ENCODE measurements at places on chromosomes 1 and 21.

- DNase-seq, result no peak
Observed at GRCh38 chr21:17427831-17428483, 84.9 kb upstream of the CXADR start.

DNA sequence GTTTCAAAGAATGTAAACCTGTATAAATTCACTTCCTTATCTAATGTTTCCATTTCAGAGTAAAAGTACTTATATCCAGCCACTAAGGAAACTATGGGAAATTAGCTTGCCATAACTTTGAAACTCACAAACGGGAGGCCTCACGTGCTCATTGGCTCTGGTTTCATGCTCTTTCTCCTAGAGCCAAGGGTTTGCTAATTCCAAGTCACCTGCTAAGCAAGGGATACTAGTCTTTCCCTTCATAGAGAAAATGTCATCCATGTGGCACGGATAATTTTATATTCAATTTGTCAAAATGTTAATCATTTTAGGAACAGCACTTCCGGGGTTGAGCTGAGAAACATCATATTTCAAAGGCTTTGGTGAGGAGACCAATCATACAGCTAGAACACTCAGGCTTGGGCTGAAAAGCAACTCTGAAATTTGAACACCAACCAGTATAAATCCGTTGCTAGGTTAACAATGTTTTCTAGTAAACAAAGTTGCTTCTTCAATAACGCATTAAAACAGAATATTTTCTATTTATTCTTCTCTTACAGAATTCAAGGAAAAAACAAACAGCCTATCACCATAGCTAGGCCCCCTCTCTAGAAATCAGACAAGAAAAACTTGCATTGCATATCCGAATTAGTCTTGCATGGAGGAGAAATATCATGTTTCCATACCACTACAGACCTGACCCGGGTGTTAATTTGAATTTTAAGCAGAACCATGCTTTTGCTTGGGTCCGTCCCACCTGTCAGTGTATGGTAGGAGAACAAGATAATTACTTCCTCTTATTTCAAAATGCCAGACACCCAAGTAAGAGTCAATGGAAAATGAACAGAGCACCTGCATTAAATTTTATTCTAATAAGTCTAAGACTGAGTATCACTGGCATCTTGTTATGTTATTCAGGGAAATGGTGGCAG lies 196.1 kb upstream of the ESRRG start:
- no peak for DNase-seq

DNA sequence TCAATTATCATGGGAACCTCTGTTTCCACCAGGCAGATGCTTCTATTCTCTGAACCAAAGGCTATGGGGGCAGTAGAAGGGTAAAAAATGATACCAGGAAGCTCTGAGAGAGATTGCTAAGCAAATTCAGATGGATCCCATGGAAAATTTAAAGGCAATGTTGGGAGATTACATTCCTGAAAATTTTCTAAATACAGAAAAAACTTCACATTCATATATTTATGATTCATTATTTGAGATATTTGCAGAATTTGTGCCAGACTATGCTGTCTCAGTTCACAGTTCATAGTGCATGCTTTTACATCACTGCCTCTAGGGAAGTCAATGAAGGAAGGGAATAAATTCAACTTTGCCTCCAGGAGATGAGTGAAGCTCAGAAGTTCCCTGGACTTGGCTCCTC lies 57.5 kb downstream of the KCNT2 start:
- DNase-seq, result no peak

GRCh38 chr1:56799605-56800400 lies 19.4 kb downstream of the FYB2 start:
- no peak for DNase-seq

- DNase-seq, result no peak
Observed at GRCh38 chr21:41671859-41672542, 94.9 kb downstream of the RIPK4 start.

DNA sequence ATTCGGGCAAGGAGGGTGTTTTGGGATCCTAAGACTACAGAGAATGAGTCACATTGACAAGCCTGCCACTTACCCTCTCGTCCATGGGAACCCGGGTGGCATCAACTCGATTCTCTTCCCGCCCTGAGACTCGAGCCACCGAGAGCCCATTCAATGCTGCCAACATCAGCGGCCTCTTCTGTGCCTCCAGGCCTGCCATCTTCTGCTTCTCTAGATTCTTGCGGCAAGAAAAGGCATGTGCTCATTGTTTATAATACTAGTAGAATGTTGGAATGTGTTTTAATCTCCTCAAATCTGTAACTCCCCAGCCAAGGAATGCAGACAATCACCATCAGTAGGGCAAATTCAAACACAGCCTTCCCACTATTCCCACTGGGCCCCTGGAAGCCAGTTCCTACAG lies 96.9 kb downstream of the SMYD2 start:
- no peak for DNase-seq

DNA sequence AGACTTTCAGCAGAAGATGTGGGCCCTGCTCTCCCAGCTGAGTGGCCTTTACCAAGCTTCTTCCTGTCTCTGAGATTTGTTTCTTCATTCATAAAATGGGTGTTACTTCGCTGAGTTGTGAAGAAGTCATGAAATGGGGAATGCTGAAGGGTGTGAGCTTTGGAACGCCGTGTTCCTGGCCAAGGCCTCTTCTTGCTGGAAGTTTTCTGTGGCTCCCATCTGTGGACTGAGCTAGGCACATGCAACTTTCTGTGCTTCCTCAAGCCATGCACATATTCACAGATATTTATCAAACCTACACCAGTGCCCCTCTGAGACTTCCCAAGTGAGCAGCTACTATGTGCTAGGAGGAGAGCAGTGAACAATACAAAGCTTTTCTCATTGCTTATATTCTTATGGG lies 106.3 kb upstream of the JUN start:
- DNase-seq, result no peak

DNA sequence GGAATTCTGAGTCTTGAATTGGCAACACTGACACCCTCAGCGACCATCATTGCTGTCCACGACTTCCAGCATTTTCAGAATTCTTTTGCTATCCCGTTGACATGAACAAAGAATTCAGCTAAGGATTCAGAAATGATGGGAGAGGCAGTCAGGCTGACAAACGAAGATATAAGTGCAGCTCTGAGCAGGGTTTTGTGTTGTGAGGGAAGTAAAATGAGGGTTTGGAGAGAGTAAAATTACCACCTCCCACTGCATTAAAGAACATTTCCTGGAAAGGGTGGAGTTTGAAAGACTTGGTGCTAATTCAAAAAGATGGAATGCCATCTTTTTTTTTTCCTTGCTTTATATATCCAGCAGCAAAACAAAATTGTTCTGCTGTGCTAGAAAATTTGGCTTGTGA lies 4.9 kb upstream of the ELK4 start:
- DNase-seq, result no peak

- DNase-seq, result no peak
Observed at GRCh38 chr21:24197923-24198322, 1409.4 kb downstream of the MRPL39 start.

DNA sequence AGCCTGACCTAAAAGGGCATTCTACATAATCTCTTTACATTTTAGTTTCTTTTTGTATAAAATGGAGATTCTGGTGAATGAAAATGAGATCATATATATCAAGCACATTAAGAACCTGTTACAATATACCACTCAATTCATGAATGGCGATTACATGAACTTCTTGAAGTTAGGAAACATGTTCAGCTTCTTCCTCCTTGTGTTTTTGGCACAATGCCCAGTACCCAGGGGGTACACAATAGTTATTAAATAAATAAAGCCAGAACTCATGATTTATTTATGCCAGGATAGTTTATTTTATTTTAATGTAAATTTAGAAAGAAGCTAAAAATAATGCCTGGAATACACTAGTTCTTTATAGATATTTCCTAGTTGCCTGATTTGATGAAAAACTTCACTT lies 186.0 kb upstream of the PTGFR start:
- no peak for DNase-seq

DNA sequence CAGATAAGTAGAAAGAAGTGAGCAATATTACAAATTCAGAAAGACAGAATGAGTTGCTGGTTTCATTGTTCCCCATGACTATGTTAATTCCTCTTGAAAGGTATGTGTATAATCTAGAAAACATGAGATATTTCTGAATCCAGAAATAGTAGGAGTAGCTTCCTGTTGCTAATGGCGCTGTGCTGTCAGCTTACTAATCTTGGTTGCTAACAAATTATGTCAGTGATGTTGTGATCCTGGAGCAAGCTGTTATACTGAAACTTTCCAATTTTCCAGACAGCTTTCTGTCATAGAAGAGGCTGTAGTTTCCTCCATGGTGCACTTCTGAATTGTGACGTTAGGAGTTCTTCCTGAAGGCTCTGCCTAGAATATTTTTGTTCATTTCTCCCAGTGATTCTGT lies 372.3 kb downstream of the USP25 start:
- DNase-seq, result no peak

- no peak for DNase-seq
Observed at GRCh38 chr1:115837341-115837739, 3.6 kb downstream of the NHLH2 start.

- no peak for DNase-seq
Observed at GRCh38 chr1:85125891-85126290, 74.9 kb downstream of the SYDE2 start.

DNA sequence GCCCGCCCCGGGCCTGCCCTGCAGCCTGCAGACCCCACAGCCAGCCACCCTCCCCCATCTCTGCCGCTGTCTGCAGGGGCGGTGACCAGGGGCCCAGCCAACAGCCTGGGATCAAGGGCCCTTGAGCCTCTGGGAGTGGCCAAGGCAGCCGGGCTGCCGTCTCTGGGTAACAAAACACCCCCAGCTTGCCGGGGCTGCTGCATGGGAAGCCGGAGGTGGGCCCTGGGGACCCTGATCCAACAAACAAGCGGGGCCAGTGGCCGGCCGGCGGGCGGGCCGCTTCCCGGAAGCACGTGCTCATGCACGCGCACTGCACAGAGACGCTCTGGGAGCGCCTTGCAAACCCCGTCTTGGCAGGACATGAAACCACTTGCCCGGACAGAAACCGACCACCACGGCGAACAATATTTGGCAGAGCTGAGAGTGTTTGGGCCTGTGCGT lies 13.2 kb downstream of the MEGF6 start:
- DNase-seq, result no peak

DNA sequence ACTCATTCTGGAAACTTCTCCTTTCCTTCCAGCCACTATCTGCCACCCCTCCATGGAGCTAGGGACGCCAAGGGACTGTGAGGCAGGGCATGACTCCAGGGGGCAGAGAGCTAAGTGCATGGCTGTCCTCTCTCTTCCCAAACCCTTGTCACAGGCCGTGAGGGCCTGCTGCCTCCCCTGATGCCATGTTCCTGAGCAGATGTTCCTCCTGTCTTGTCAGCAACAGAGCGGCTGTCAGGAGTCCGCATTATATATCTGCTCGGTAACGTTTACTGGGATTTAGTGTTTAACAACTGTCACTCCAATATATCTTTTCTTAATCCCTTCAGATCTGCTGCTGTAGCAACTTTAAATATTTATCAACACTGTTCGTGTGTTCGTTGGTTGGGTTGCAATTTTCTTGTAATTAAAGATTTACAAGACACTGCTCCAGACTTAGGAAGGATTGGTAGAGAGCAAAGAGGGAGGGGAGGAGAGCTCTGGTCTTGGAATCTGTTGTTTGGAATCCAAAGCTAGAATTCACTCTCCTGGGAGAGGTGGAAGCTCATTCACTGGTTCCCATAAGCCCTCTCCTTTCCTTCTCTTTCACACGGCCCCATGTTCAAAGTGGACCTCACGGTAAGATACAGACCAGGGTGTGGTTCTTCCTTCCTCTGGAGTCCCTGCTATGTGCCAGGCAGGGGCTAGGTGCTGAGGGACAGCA lies 76.2 kb downstream of the MDM4 start:
- DNase-seq, result no peak

- no peak for DNase-seq
Observed at GRCh38 chr1:167305706-167306277, 85.1 kb downstream of the POU2F1 start.

DNA sequence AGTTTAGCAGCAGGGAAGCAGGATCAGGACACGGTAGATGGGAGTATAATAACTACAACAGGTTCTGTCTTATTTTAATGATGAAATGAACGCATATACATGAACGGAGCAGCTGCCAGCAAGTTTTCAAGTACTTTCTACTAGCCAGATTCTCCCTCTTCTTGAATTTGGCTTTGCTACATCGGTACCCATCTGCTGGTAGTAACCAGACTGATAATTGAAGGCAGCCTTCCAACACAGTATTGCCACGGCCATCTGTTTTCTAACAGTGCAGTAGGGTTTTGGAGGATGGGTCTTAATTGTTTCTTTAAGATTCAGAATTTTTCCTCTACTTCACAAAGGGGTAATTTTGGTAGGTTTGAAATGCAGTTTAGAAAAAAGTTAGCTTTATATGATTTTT lies 33.4 kb downstream of the CENPF start:
- no peak for DNase-seq

- DNase-seq, result no peak
Observed at GRCh38 chr1:184210031-184210430, 158.5 kb downstream of the TSEN15 start.

- DNase-seq, result peak; percentile 2
Observed at GRCh38 chr1:187300081-187300480, 471.3 kb downstream of the PLA2G4A start.

Measured in HuH-7 (cell line).